ENCODE measurements at places on chromosomes 1 and 21. TPM values are rescaled to one million over a fixed set of nuclear protein-coding genes. Genes with fewer than 3 reads are reported as not detected.

GRCh38 chr21:25733859-25734653, 648 bp downstream of the ATP5PF start:
- H3K27ac ChIP-seq, result peak overlapping the region; percentile 98
- H3K27me3 ChIP-seq, result no peaks in the 10 kb centered on the region
- peaks cover 40% of the 10 kb centered on the region for H3K4me1 ChIP-seq

ZNF281 gene
- 8.2 TPM for total RNA-seq

- H3K36me3 ChIP-seq, result no peaks in the 10 kb centered on the region
- H3K27me3 ChIP-seq, result no peaks in the 10 kb centered on the region
- no peak overlapping the region for H3K4me3 ChIP-seq
- no peak for DNase-seq
- H3K27ac ChIP-seq, result no peak overlapping the region
Measured at GRCh38 chr1:75554181-75554580, 56.7 kb downstream of the SLC44A5 start.

- H3K36me3 ChIP-seq, result no peaks in the 10 kb centered on the region
- no peaks in the 10 kb centered on the region for H3K4me1 ChIP-seq
- no peaks in the 10 kb centered on the region for H3K27me3 ChIP-seq
- no peak for DNase-seq
- H3K27ac ChIP-seq, result no peak overlapping the region
Measured at GRCh38 chr1:196535727-196536126, 72.5 kb downstream of the KCNT2 start.

MR1 gene
- 9.7 TPM for total RNA-seq

CFHR1 gene
- total RNA-seq, result not detected

OPTC gene
- total RNA-seq, result not detected

VSIG8 gene
- total RNA-seq, result not detected

- H3K27me3 ChIP-seq, result no peaks in the 10 kb centered on the region
- no peak for DNase-seq
- H3K36me3 ChIP-seq, result no peaks in the 10 kb centered on the region
- no peaks in the 10 kb centered on the region for H3K4me1 ChIP-seq
- no peak overlapping the region for H3K4me3 ChIP-seq
Measured at GRCh38 chr1:65640046-65640445, 152.6 kb upstream of the PDE4B start.

DNA sequence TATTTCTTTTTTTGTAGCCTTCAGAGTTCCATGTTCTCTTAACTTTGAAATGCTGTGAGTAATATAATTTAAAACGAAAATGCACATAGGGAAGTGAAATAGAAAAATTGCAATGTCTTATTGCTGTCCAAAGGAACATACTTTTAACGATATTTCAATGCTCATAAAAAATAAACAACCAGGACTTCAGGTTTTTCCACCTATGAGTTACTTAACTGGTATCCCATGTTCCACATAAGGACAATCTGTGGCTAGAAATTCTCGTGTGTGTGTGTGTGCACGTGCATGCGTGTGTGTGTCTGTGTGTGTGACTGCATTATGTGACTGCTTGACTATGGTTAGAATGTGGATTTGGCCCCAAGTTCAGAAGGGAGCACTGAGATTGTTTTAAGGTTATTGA, 200.8 kb upstream of the ADGRL4 start:
- no peak overlapping the region for H3K4me3 ChIP-seq
- no peaks in the 10 kb centered on the region for H3K36me3 ChIP-seq
- no peaks in the 10 kb centered on the region for H3K27me3 ChIP-seq
- H3K4me1 ChIP-seq, result no peaks in the 10 kb centered on the region

GRCh38 chr1:175629318-175629694, 114.1 kb downstream of the TNR start:
- H3K27me3 ChIP-seq, result no peaks in the 10 kb centered on the region
- no peak overlapping the region for H3K4me3 ChIP-seq
- H3K27ac ChIP-seq, result no peak overlapping the region
- H3K4me1 ChIP-seq, result no peaks in the 10 kb centered on the region

TNFRSF4 gene
- 1.6 TPM for total RNA-seq

DNA sequence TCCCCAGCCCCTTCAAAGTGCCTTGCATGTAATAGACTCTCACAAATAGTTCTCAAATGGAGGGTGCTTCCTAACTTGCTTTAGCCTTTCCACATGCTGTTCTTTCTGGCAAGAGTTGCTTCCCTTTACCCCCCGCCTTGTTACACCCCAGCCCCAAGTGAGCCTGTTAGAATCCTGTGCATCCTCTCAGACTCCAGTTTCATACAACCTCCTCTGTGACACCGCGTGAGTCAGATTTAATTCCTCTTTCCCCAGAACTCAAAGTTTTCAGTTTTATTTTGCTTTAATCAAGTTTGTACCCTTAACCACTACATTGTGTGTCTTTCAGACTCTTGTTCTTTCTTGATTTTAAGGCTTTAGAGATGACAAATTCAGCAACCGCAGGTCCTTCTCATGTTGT, 234.5 kb upstream of the HOOK1 start:
- no peak overlapping the region for H3K4me3 ChIP-seq
- H3K4me1 ChIP-seq, result no peaks in the 10 kb centered on the region
- DNase-seq, result no peak
- H3K27me3 ChIP-seq, result no peaks in the 10 kb centered on the region
- H3K36me3 ChIP-seq, result no peaks in the 10 kb centered on the region

DNA sequence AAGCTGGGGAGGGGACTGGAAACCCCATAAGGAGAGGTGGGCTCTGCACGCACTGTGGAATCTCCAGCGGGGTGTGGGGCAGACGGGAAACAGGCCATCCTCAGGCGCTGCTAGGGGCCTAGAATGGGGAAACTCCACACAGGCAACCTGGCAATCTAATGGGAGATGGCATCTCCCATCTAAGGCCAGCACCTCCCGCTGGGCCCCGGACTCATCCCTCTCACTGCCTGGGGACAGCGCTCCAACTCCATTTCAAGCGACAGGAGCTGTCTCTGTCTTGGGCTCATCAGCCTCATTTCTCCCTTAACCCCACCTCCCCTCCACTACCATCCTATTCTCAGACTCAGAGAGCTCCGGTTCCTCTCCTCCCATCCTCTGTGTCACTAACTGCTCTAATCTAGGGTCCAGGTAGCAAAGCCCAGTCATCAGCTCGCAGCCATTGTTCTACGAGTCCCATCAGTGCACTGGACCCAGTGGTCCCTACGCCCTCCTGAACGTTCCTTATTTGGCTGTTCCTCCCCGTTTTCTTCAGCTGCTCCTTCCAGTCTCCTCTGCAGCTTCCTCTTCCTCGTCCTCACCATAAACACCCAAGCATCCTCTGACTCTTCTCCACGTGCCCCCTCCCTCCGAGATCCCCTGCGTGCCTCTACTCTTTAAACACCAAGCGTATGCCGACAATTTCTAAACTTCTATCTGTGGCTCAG, 93.4 kb upstream of the CASZ1 start:
- H3K4me3 ChIP-seq, result no peak overlapping the region
- no peaks in the 10 kb centered on the region for H3K4me1 ChIP-seq
- no peak overlapping the region for H3K27ac ChIP-seq

ITLN2 gene
- total RNA-seq, result 62.0 TPM

- no peaks in the 10 kb centered on the region for H3K27me3 ChIP-seq
- no peak for DNase-seq
- H3K4me1 ChIP-seq, result no peaks in the 10 kb centered on the region
- H3K27ac ChIP-seq, result no peak overlapping the region
- H3K36me3 ChIP-seq, result no peaks in the 10 kb centered on the region
Measured at GRCh38 chr1:172252958-172253357, 167.5 kb upstream of the C1orf105 start.

- H3K27me3 ChIP-seq, result no peaks in the 10 kb centered on the region
- H3K36me3 ChIP-seq, result no peaks in the 10 kb centered on the region
- H3K27ac ChIP-seq, result no peak overlapping the region
- H3K4me3 ChIP-seq, result no peak overlapping the region
Measured at GRCh38 chr1:73813236-73813635, 384.7 kb downstream of the LRRIQ3 start.

CSF1 gene
- total RNA-seq, result 49.5 TPM

GRCh38 chr1:33180226-33180910, 1.5 kb downstream of the TRIM62 start:
- peak overlapping the region; percentile 91 for H3K4me3 ChIP-seq
- peak overlapping the region; percentile 80 for H3K27ac ChIP-seq

DNA sequence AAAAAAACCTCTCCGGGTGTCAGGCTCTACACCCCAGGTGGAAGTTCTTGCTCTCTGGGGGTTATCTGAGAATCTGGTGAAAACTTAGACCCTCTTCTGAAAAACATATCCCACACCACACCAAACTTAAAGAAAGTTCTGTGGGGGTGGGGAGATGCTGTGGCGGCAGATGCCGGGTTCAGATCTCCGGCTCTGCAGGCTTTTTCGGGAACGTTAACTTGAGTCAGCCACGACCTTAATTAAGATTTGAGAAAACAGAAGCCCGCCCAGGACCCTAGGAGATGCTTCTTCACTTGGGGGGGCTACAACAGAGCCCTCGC, 2.3 kb downstream of the RCC2 start:
- no peaks in the 10 kb centered on the region for H3K27me3 ChIP-seq
- peak overlapping the region; percentile 86 for H3K27ac ChIP-seq
- H3K4me1 ChIP-seq, result peaks cover 17% of the 10 kb centered on the region

KIF17 gene
- 10.3 TPM for total RNA-seq

- H3K27me3 ChIP-seq, result no peaks in the 10 kb centered on the region
- no peaks in the 10 kb centered on the region for H3K36me3 ChIP-seq
- DNase-seq, result peak; percentile 54
- peak overlapping the region; percentile 66 for H3K4me3 ChIP-seq
- no peaks in the 10 kb centered on the region for H3K4me1 ChIP-seq
- peak overlapping the region; percentile 92 for H3K27ac ChIP-seq
Measured at GRCh38 chr1:46131712-46132528, 509 bp downstream of the PIK3R3 start.

UQCRHL gene
- total RNA-seq, result 2.5 TPM

GRCh38 chr1:167627615-167627864, 2.5 kb upstream of the RCSD1 start:
- no peaks in the 10 kb centered on the region for H3K36me3 ChIP-seq
- H3K4me1 ChIP-seq, result no peaks in the 10 kb centered on the region
- DNase-seq, result no peak
- H3K27ac ChIP-seq, result peak overlapping the region; percentile 97
- no peak overlapping the region for H3K4me3 ChIP-seq

DNA sequence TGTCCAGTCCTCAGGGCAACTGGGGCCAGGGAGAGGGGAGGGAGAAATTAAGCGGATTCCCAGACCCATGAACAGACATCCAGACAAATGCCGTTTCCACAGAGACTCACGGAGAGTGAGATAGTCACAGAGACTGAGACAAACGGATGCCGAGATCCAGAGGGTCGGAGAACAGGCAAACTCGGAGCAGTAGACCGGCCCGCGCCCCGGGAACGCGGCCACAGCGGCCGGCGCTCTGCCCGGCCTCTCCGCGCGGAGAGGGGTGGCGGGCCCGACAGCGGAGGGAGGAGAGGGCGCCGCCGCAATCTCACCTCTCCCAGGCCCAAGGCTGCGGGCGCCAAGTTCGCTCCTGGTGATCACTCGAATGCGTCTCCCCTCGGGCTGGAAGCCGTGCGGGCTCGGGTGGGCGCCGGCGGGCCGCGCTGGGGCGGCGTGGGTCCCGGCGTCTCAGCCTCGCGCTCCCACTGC, 831 bp upstream of the FOXD2 start:
- H3K27ac ChIP-seq, result peak overlapping the region; percentile 79
- H3K4me3 ChIP-seq, result peak overlapping the region; percentile 72
- H3K4me1 ChIP-seq, result no peaks in the 10 kb centered on the region
- H3K27me3 ChIP-seq, result peaks cover 38% of the 10 kb centered on the region
- DNase-seq, result no peak
- no peaks in the 10 kb centered on the region for H3K36me3 ChIP-seq

DNA sequence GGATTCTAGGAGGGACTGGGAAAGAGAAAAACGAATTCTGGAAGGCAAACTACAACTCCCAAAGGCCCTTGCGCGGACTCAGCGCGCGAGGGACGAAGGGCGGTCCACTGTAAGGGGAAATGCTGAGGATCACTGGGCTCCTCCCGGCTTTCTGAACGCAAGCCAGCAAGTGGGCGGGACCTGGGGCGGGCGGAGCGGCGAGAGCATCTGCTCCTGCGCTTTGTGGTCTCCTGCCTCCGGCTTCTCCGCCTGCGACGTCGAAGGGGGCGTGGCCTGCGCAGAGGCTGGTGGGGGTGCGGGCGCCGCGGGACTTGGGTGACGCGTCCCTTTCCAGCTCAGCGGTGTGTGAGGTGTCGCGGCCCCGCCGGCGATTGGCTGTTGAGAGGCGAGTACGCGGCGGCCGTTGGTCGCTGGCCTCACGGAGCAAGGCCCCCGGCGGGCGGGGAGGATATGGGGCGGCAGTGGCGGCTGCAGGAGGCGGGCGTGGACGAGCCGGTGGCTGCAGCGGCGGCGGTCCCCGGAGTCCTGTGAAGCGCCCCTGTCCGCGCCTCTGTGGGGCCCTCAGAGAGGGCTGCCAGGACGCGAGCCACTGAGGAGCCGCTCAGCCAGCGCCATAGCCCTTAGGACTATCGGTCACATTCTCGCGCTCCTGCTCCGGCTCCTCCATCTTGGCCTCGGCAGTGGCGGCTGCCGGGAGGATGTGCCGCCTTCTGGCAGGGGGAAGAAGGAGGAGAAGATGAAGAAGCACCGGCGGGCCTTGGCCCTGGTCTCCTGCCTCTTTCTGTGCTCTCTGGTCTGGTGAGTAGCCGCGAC, at the start of gene SUCO:
SUCO (plus strand) TSS at position 451 of the 813 bp plus-strand sequence; CDS start at position 737, 286 bp downstream.
- no peaks in the 10 kb centered on the region for H3K27me3 ChIP-seq
- H3K4me1 ChIP-seq, result peaks cover 13% of the 10 kb centered on the region
- DNase-seq, result peak; percentile 100
- no peaks in the 10 kb centered on the region for H3K36me3 ChIP-seq
- H3K27ac ChIP-seq, result peak within 1 kb of the TSS; percentile 100

RNF220 gene
- total RNA-seq, result 107 TPM

DNA sequence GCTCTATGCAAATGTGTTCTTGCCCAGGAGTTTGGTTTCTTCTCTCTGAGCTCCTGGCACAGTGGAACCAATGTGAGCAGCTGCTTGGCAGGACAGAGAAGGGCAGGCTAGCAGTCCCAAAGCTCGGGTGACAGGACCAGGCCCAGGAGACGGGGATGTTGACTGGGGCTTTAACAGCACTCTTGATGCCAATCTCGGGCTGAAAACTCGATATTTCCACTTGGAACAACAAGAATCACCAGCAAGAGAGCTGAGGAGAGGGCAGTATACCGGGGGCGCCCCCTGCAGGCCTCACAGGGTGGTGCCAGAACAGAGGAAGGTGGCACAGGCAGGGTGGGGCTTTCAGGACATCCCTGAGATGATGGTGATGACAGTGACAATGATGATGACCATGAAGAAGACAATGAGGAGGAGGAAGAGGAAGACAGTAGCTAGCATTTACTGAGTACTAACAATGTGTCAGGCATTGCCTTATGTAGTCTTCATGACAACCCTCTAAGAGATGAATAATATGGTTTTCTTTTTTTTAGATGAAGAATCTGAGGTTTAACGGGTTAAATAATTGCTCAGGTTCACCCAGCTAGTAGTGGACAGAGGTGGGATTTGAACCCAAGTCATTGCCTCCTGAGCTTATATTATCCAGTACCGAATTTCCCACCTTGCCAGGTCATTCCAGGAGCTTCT, 2.7 kb upstream of the KCNJ9 start:
- H3K4me1 ChIP-seq, result no peaks in the 10 kb centered on the region
- H3K4me3 ChIP-seq, result no peak overlapping the region
- H3K27me3 ChIP-seq, result no peaks in the 10 kb centered on the region
- H3K36me3 ChIP-seq, result no peaks in the 10 kb centered on the region

Measured in Peyer's patch (tissue), 4 donors.